Activated CD4-positive, alpha-beta T cell treated with anti-CD3 and anti-CD28 coated beads for 24 hours (primary cell): ENCODE measurements at places on chromosomes 7 and 10.

GRCh38 chr10:86038371-86038770 is 328.2 kb downstream of the GRID1 start:
- DNase-seq, result no peak

DNA sequence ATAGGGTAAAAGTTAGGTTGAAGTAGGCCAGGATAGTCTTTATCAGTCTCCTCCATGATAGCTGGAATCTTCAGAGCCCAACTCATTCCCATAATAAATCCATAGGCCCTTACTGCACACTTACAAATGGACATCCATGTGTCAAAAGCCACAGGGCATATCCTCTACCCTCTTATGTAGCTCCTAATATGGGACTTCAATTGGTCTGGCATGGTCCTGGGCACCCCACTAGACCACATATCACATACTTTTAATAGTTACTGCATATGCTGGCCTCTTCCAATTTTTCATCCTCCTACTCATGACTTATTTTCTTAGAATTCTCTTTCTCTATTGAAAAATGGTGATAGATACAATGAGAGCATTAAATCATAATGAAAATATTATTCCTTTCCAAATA is 169.3 kb downstream of the MAGI2 start:
- no peak for DNase-seq

- no peak for DNase-seq
These were observed 1.3 kb downstream of the FASTK start for GRCh38 chr7:151079199-151079910.

DNA sequence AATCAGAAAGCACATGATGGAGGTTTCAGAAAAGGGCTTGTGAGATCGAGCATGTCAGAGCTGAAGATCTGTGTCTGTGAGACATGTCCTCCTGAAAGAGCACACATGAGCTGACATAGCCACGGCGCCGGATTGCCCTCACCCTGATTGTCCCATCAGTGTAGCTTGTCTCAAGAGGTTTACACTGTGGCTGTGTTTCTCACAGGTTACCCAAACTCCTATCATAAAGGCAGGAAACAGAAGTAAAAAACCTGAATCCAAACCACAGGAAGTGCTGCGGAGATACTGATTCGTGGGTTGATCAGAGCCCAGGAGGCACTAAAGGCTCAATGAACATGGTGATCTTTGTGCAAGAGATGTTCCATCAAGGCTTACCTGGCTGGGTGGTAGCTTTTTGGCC is 3.9 kb upstream of the ATP6V0E2 start:
- DNase-seq, result no peak

DNA sequence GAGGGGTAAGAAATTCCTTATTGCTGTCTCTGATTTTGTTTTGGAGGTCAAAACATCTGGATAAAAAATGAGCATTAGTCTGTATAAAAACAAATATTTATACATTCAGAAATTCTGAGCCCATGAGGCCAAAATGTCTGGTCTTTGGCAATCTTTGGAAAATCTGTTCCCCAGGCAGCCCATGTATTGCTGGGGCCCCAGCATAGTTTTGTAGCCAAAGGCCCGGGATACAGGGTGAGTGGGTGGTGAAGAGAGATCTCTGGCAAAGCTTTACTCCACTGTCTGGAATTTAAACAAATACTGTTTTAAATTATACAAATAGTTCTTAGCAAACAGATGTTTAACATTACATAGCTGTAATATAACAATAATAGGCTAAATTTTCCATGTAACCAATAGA is 134.7 kb upstream of the GALNT17 start:
- DNase-seq, result no peak

GRCh38 chr7:113083132-113083815 is 3.4 kb downstream of the GPR85 start:
- DNase-seq, result no peak

GRCh38 chr10:2893991-2894390 is 173.4 kb upstream of the PFKP start:
- DNase-seq, result no peak

DNA sequence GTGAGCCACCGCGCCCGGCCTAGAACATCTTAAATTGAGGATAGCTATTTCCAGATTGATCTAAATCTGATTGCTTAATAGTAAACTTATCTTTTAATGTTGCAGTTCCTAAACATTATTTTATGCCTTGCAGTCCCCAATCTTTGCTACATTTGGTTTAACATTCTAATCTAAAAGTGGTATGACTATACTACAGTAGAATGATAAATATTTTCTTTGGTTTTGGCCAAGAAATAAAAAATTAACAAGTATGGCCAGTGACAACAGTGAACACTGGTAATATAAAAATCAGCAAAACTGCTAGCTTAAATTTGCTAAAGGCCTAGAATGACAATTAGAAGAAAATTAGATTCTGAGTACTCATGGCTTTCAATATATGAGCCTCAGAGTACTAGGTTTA is 73.5 kb downstream of the CDK6 start:
- DNase-seq, result no peak

DNA sequence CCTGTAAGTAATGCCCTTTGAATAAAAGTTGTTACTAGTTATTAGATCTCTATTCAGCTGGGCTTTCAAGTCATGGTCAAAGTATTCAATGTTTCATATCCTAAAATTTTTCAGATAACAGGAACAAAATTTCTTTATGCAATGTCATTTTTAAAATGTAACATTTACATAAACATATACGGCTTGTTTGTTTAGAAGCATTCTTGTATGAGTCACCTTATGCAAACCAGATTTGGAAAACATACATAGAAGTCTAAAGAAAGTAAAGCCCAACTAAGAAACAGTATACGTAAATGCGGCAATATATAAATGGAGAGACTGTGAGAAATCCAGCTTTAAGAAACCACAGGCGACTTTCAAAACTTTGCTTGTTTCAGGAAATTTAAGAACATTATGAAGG is 10.5 kb downstream of the TMEM168 start:
- no peak for DNase-seq

DNA sequence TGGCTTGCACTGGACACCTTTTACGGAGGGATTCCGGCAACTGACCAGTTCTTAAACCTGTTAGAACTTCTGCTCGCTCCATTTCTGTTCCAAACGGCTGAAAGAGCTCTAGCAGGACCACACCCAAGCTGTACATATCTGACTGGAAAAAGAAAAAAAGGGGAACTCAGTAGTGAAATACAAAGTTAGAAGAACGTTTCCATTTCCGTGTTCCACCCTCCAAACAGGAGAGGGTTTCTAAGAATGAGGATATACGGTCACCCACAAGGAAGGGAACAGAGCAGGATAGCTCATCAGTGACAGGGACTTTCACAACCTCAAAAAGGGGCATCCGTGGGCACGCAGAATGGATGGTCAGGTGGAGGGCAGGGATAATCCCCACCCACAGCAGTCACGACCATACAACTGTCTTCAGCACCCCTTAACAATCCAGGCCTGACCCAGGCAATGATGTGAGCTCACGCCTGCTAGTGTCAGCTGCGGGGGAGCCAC is 4.3 kb upstream of the ANKRD61 start:
- DNase-seq, result no peak

DNA sequence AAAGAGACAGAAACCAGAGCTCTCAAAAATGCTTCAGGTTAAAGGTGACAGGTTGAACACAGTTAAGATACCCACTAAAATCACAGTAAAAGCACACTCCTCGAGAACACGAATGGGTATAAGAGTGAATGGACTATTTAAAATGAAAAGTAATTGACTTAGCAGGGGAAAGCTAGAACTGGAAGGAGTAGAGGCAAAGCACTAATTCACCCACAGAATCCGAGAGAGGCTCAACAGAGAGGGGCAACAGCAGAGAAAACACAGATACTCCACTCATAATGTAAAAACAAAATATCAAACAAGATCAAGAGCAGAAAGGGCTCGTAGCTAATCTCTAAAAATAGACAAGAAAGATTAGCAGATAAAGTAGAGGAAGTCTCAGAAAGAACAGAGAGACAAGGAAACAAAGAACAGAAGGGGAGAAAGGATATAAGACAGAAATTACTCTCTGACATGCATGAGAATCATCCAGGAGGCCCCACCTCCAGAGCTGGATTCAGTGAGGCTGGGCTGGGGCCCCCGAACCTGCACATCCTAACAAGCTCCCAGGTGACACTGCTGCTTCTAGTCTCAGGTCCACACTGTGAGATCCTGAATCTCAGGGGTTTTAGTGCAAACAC is 117.6 kb downstream of the GALNT11 start:
- no peak for DNase-seq

GRCh38 chr7:154965014-154965413 is 37.9 kb downstream of the PAXIP1 start:
- no peak for DNase-seq

- no peak for DNase-seq
These were observed 70.6 kb downstream of the CNNM2 start for GRCh38 chr10:102988404-102989314.

DNA sequence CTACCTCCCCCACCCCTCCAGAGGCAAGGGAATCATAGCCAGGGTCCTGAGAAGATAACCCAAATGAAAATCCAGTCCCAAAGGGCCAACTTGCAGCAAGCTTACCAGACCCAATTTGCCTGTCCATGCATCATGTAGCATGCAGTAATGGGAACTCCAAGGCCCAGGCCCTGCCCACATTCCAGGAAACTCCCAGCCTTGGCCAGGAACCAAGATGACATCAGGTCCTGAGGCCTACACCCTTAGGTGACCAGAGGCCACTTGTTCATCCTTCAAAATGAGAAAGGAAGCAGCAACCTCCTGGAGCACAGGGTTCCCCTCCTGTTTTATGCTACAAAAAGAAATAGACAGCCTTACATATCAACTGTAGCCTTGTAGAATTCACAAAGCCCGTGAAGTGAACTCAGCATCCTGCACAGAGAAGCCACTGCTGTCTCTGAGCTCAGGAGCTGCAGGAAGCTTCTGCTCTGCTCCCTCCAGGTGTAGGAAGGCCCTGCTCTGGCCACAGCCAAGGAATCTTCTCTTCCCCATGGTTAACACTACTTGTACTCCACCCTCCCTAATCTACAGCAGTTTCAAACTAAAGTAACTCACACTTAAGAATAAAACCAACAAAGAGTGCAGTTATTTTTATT is 30.3 kb upstream of the GRB10 start:
- DNase-seq, result no peak

GRCh38 chr7:67462781-67463191 is 466.2 kb downstream of the TYW1 start:
- no peak for DNase-seq

DNA sequence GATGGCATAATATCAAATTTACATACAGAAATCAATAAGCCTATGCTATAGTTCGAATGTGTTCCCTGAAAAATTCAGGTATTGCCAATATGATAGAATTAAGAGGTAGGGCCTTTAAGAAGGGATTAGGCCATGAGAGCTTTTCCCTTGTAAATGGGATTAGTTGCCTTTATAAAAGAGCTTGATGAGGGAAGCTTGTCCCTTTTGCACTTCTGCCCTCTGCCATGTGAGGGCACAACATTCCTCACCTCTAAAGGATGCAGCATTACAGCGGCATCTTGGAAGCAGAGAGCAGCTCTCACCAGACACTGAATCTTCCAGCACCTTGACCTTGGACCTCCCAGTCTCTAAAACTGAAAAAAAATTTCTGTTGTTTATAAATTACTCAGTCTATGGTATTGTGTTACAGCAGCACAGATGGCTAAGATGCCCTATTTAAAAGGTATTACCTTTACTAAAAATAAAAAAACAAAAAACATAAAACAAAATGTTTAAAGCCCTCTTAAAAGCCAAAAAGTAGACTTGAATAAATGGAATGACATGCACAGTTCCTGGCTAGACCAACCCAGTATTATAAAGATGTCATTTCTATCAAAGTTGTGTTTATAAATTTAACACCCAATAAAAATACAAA is 909.6 kb downstream of the REEP3 start:
- DNase-seq, result no peak

GRCh38 chr7:16136896-16137295 is 284.4 kb downstream of the CRPPA start:
- no peak for DNase-seq
